ENCODE measurements at places on chromosomes 13 and 19. TPM values are rescaled to one million over a fixed set of nuclear protein-coding genes. Genes with fewer than 3 reads are reported as not detected.

Gene ZNF536
- 0.12 TPM for total RNA-seq

Gene SMIM44
- not detected for total RNA-seq

Gene KANK2
- 191 TPM for total RNA-seq

Gene PGLYRP2
- total RNA-seq: not detected

DNA sequence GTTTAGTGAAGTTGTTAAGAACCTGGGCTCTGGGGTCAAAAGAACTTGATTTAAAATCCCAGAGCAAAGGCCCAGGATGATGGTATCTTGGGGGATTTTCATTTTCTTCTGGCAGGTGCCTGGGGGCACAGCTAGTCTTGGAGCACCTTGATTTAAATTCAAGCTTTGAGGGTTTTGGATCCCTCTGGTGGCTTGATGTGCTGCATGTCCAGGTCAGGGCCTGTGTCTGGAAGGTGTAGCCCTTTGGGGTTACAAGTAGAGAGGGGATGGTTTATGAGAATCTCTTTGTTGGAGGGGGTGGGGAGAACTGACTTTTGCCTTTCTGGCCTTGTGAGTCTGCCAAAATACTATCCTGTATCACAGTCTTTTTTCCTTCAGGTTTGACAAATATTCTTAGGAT lies 55.8 kb downstream of the AKAP11 start:
- DNase-seq: no peak

Gene ZAR1L
- total RNA-seq: not detected

- no peak for DNase-seq
These were observed 5.5 kb downstream of the IRS2 start for GRCh38 chr13:109780845-109781383.

- no peak for DNase-seq
These were observed 3.1 kb downstream of the SPC24 start for GRCh38 chr19:11152318-11153062.

- DNase-seq: no peak
These were observed 741.1 kb downstream of the DIAPH3 start for GRCh38 chr13:59422646-59423045.

GRCh38 chr13:60139272-60139671 lies 24.5 kb downstream of the DIAPH3 start:
- no peak for DNase-seq

DNA sequence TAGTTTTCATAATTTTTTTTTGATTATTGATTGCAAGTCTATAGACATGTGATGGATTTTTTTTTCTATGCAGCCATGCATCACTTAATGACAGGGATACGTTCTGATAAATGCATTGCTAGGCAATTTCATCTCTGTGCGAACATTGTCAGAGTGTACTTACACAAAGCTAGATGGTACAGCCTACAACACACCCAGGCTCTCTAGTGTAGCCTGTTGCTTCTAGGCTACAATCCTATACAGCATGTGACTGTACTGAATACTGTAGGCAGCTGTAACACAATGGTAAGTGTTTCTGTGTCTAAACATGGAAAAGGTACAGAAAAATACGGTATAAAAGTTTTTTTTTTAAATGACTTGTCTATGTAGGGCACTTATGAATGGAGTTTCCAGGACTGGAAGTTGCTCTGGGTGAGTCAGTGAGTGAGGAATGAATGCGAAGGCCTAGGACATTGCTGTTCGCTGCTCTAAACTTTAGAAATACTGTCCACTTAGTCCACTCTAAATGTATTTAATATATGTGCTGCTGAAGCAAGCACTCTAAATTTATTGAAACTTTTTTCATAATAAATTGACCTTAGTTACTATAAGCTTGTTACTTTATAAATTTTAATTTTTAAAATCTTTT lies 20.3 kb downstream of the SPATA13 start:
- no peak for DNase-seq

GRCh38 chr13:45396533-45397095 lies 21.6 kb downstream of the SLC25A30 start:
- DNase-seq: no peak

Gene MISP
- total RNA-seq: 8.9 TPM

- DNase-seq: no peak
These were observed 22.0 kb downstream of the CEACAM4 start for GRCh38 chr19:41604831-41605230.

GRCh38 chr13:94080527-94080926 lies 399.0 kb downstream of the DCT start:
- no peak for DNase-seq

Gene UBE2S
- total RNA-seq: 18.6 TPM

- DNase-seq: no peak
These were observed 9.1 kb upstream of the LHFPL6 start for GRCh38 chr13:39612023-39612637.

- DNase-seq: no peak
These were observed 127.2 kb upstream of the GJB6 start for GRCh38 chr13:20359335-20359734.

All from lower lobe of right lung (tissue), 2 donors.